ENCODE measurements at places on chromosomes 2 and 18.

- ATAC-seq = no peak
Observed at GRCh38 chr2:45024600-45025291, 15.5 kb upstream of the SIX2 start.

DNA sequence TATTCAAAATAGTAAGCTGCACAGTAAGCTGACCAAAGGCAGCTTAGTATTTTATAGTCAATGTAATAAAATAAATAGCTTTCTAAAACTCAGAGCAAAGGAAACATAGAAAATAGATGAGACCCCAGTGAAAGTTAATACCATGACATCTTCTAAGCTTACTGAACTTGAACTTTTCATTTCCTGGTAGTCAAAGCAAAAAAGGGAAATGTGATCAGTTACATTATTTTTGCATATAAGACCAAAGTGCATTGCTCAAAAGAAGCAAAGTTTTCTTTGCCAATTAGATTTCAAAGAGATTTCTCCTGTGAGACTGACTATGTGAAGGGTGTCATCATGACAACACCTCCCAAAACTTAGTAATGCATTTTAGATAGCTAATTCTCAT, 70.2 kb downstream of the MYO1B start:
- no peak for ATAC-seq

DNA sequence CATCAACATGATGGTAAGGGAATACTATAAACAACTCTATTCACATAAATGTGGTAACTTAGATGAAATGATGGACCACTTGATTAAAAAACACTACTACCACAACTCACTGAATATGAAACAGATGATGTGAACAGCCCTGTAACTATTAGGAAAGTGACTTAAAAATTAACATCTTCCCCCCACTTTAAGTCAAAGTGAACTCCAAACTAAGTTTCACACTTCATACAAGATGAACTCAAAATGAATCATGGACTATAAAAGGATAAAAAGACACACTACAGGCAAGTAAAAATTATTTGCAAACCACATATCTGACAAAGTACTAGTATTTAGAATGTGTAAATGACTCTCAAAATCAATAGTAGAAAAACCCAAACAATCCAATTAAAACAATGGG, 71.6 kb downstream of the ZAP70 start:
- no peak for ATAC-seq

DNA sequence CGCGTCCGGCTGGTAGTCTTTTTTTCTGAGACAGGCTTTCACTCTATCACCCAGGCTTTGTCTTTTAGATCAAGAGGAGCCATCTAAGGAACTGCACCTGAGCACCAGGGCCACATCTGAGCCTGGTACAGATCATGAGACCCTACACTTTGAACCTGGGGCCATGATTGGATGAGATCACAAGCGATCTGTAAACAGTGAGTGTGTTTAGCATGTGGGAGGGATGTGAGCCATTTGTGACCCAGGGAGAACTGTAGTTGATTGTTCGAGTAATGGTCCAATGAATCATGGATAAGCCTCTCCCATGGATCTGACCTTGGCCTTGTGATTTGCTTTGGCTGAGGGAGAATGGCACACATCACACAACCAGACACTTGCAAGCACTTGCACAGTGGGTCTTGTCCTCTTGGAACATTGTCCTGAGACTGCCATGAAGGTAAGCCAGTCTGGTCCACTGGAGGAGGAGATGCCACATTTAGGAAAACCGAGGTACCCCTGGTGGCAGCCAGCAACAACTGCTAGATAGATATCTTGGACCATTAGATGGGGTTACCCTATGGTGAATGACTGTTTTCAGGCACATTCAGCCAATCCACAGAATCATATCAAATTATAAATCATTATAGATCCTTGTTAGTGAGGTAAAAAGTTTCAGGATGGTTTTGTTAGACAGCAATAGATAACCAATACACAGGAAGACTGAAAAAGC, 19.5 kb upstream of the DTNB start:
- no peak for ATAC-seq

- no peak for ATAC-seq
Observed at GRCh38 chr2:190974629-190975361, 39.2 kb downstream of the STAT1 start.

GRCh38 chr2:120204417-120204816, 18.8 kb downstream of the TMEM185B start:
- no peak for ATAC-seq

DNA sequence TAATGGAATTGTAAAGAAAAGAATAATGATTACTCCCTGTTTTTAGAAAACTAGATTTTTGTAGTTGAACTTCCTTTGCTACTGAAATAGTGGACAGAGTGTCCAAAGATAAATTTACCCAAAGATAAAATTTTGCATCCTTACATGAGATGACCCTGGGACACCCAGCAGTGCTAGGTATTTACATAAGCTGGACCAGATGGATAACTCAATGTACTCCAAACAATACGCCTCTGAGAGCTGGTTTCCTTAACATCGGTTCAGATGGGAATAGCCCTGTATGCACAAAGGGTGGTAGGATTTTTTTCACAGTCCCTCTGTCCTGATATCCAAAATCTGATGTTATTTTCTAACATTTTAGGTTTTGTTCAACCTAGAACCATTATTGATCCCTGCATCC, 432.1 kb upstream of the ID2 start:
- no peak for ATAC-seq

DNA sequence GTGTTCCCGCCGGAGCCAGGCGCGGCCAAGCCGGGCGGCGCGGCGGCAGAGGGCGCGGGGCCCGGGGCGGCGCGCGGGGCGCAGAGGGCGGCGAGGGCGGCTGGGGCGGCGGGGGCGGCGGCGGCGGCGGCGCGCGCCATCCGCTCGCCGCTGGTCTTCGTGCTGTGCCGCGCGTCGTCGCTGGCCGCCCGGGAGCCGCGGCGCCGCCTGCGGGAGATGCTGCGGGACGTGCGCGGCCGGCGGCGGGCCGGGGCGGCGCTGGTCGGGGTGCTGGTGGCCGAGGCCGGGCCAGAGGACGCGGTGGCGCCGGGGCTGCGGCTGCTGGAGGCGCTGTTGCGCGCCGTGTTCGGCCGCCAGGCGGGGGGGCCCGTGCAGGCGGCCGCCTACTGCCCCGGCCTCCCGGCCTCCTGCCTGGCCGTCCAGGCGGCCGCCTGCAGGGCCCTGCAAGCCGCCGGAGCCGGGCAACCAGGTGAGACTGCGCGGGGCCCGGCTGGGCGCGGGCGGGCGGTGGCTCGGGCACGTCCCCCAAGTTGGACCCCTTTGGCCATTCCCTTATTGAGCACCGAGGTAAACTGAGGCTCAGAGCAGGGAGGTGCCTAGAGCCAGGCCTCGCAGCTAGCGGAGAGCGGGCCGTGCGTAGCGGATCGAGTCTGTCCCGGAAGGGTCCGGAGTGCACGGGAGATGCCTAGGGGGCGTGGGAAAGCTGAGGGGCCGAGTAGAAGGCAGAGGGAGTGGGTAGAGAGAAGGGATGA, 584 bp downstream of the C2orf72 start:
- peak; percentile 30 for ATAC-seq

- ATAC-seq = no peak
Observed at GRCh38 chr2:119461811-119462210, 30.2 kb downstream of the TMEM37 start.

GRCh38 chr2:201842131-201842860, 36.0 kb downstream of the CDK15 start:
- no peak for ATAC-seq

DNA sequence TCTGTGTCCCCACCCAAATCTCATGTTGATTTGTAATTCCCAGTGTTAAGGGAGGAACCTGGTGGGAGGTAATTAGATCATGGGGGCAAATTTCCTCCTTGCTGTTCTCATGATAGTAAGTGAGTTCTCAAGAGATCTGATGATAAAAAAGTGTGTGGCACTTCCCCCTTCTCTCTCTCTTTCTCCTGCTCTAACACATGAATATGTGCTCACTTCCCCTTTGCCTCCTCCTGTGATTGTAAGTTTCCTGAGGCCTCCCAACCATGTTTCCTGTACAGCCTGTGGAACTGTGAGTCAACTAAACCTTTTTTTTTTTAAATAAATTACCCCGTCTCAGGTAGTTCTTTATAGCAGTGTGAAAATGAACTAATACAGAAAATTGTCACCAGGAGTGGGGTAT, 380.0 kb downstream of the MEIS1 start:
- no peak for ATAC-seq

- no peak for ATAC-seq
Observed at GRCh38 chr18:22285361-22286140, 116.2 kb downstream of the GATA6 start.

GRCh38 chr2:150586858-150587257, 99.4 kb upstream of the RND3 start:
- no peak for ATAC-seq

- ATAC-seq = no peak
Observed at GRCh38 chr2:240775905-240776304, 44.1 kb downstream of the KIF1A start.

- ATAC-seq = no peak
Observed at GRCh38 chr2:163734881-163735684, 725 bp downstream of the FIGN start.

GRCh38 chr2:143939626-143940330, 580.1 kb downstream of the ZEB2 start:
- no peak for ATAC-seq

GRCh38 chr2:236870370-236870769, 215.3 kb upstream of the COPS8 start:
- no peak for ATAC-seq

- no peak for ATAC-seq
Observed at GRCh38 chr2:65518751-65519150, 86.4 kb upstream of the SPRED2 start.

- ATAC-seq = no peak
Observed at GRCh38 chr2:101002562-101003277, 631 bp downstream of the RPL31 start.
